RWPE2 (cell line): ENCODE measurements at places on chromosomes 5 and 9.

GRCh38 chr5:127580731-127581130 is 63.3 kb downstream of the PRRC1 start:
- DNase-seq, result no peak

- no peak for DNase-seq
Observed at GRCh38 chr9:135369412-135369990, 110.1 kb upstream of the PPP1R26 start.

- DNase-seq, result no peak
Observed at GRCh38 chr9:18890372-18890771, 142.6 kb downstream of the SAXO1 start.

DNA sequence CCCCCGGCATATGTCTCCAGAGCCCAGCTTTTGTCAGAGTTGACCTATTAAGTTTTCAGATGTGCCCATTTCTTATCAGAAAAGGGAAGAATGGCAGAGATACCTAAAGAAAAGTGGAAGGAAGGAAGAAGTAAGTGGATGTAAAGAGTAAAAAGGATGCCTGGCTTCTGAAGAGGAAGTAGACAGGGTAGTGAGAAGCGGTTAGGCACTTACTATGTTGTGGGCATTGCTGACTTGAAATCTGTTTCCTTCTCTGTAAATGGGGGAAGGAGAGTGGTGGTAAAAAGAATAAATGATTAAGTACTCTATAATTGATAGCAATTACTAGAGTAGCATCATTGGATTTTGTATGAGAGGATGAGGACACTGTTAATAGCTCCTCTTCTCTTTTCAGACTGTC is 9.9 kb downstream of the ANP32B start:
- DNase-seq, result no peak

GRCh38 chr5:136279314-136279713 is 86.0 kb downstream of the TRPC7 start:
- DNase-seq, result no peak

GRCh38 chr5:9533096-9533495 is 12.8 kb downstream of the SEMA5A start:
- no peak for DNase-seq

GRCh38 chr9:114392749-114393112 is 4.9 kb upstream of the AKNA start:
- no peak for DNase-seq

- DNase-seq, result no peak
Observed at GRCh38 chr9:109342878-109343277, 22.0 kb upstream of the EPB41L4B start.

DNA sequence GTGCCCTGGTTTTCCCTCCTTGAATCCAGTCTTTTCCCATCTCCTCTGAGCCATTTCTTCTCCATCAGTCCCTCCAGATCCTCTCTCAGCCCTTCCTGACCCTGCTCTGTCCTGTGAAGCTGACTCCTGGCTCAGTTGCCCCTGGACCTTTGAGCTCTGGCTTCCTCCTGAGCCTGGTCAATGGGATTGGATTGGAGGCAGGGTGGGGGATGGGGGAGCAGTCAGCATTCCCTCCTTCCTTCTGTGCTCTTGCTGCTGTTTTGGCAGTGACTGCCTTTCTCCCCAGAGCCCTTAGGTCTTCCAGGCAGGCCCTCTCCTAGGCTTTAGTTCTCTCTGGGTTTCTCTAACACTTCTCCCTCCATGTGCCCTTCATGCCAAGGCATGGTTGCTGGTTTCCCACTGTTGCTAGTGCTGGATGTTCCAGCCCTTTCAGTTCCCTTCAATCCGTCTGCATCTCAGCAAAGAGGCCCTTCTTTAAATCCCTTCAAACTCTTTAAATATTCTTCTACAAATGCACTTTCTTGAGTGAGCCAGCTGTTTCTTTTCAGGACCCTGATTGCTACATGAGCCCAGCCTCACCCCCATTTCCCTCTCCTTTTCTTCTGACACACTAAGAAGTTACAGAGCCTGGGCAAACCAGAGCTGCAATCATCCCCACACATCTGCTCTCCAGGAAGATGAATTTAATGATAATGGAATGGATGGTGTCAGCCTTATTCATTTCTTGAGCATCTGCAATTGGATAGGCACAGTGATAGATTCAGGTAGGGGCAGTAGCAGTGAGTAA is 2.2 kb downstream of the TNFSF15 start:
- no peak for DNase-seq

DNA sequence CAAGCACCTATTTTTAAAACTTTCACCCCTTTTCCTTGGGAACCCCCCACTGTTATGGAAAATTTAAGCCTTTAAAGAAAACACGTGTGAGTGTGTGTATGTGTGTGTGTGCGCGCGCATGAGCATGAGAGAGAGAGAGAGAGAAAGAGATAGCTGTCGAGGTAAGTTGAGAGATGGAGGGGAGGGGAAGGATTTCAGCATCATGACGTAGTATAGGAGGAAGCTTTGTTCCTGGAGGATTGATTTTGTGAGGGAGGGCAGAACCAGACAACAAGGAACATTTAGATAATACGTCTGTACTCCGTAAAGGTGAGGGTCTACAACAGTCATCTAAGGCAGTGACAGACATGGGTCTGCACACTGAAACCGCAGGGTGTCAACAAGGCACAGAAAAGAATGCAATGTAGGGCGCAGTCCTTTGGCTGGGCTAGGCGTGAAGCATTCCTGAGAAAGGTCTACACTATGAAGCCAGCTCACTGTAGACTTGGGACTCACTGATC is 227.7 kb downstream of the SMARCA2 start:
- no peak for DNase-seq

- peak; percentile 67 for DNase-seq
Observed at GRCh38 chr5:127813633-127814587, 110.7 kb downstream of the CCDC192 start.

- no peak for DNase-seq
Observed at GRCh38 chr9:1332156-1332555, 282.0 kb downstream of the DMRT2 start.

- no peak for DNase-seq
Observed at GRCh38 chr5:140273401-140273877, 29.5 kb downstream of the PFDN1 start.

GRCh38 chr9:92480291-92480771 is 2.0 kb downstream of the ASPN start:
- no peak for DNase-seq

DNA sequence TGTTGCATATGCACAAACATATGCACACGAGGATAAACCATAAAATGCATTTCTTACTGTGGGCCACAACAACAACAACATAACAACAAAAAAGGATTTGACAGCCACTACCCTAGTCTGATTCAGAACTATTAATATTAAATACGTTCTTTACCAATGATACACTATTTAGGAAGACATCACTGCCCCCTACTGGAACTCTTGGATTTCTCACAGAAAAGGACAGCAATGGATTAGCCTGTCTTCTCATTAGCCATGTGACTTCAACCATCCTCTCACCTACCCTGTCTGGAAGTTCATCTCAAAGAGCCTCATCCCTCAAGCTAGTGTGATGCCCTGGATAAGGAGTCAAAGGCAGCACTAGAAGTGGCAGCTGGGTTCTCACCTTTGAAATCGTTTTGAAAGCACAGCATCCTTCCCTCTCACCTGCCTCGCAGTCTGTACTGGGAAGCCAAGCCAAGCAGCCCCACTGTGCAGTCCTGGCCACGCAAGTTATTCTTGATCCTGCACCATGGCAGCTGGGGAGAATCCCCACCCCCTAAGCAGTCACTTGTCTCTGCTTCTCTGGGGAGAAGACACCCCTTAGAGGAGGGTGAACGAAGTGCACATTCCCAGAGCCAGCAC is 64.6 kb downstream of the SH3TC2 start:
- DNase-seq, result no peak

- no peak for DNase-seq
Observed at GRCh38 chr9:12689233-12689632, 4.0 kb upstream of the TYRP1 start.

- DNase-seq, result no peak
Observed at GRCh38 chr9:98306384-98307145, 51.1 kb upstream of the TBC1D2 start.

- DNase-seq, result no peak
Observed at GRCh38 chr9:134688661-134689320, 47.2 kb downstream of the COL5A1 start.

- no peak for DNase-seq
Observed at GRCh38 chr5:174789596-174789995, 65.2 kb downstream of the MSX2 start.

- peak; percentile 2 for DNase-seq
Observed at GRCh38 chr9:114003758-114004157, 74.3 kb downstream of the AMBP start.

DNA sequence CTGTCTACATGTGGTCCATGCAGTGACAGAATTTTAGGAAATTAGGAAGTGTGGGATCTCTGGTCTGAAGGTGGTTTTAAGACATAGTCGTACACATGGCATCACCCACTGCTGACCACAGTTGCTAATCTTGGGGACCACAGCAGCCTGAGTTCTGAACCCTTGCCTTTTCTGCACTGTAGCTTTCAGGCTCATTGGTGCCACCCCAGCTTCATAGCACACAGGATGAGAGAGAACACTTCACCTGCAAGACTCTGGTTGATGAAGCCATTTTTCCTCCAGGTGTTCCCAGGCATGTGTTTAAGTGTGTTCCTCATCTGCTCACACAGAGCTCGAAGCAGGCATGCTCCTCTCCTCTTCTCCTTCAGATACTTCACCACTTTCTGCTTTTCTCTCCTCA is 68.2 kb upstream of the S1PR3 start:
- no peak for DNase-seq

DNA sequence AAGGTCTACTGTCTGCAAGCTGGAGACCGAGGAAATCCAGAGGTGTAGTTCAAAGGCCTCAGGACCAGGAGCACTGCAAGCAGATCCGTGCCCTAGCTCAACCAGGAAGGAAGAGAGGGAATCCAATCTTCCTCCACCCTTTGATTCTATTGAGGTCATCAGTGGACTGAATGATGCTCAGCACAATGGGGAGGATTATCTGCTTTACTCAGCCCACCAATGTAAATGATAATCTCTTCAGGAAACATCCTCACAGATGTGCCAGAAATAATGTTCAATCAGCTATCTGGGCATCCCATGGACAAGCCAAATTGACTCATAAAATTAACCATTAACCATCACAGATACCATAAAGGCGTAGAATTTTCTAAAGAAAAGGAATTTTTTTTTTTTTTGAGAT is 92.0 kb downstream of the BASP1 start:
- DNase-seq, result no peak

DNA sequence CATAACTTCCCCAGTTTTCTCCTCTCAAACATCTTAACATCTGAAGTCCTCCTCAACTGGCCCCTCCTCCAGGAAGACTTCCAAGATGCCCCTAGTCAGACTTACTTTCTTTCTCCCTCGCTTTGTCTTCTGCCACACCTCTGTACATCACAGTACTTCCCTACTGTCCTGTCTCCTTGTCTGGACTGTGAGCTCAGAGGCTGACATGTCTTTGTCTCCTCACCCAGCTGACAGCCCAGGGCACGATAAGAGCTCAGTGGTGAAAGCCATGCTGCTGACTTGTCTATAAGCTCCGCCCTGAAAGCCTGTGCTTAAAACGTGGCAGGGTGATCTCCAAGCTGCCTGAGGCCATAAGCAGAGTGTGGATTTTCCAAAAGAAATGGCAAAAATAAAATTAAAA is 33.0 kb upstream of the SLC25A51 start:
- DNase-seq, result no peak

DNA sequence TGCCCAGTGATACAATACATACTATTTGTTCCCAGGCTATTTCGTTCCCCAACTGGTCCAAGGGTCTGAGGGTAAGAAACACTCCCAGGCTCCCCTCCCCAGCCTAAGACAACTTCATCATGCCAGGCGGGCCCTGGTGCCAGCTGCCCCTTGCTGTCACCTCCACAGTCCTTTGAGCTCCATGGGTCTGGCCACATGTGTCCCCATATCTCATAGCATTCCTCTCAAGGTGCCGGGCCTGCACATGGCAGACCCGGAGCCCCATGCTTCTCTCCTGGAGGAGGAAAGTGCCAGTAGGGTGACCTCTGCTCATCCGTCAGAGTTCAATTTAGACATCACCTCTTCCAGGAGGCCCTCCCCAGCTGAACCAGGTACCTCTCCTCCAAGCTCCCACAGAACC is 120.5 kb downstream of the C5orf15 start:
- peak; percentile 57 for DNase-seq

GRCh38 chr9:137620048-137620405 is 1.2 kb downstream of the EHMT1 start:
- DNase-seq, result no peak

DNA sequence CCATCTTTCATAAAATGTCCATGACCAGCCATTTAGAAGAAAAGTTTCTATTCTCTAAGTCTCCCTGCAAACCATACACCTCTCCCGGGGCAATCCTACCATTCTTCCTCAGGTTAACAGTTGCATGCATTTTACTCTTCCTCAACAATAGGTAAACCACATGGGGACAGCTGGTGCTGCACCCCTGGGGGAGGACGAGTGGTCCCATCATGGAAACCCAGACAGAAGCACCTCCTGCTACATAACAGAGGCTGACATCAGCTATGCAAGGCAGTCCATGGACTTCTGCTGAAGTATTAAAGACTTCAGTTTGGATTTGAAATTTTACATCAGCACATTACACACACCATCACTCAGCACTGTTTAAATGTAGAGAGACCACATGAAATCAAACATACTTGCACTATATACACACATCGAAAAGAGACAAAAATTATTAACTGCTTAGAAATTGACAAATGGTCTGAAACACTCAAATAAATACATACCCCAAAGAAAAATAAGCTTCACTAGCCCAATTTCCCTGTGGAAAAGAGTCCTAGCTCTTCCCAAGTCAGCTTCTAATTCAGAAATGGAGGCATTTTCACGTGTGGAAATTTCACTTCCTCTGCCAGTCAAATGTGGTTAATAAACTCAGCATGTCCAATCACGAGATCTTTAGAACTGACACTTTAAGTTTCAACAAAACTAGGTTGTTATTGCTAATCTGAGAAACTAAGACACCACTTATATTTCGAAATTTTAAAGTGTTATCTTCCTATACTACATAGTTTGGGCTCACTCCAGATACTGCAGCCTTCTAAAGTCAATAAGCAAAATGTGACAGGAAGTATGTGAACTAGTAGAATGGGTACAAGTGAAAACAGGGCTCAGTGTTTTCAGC is 173.4 kb downstream of the ROR2 start:
- DNase-seq, result no peak

- DNase-seq, result no peak
Observed at GRCh38 chr5:143494162-143494561, 90.7 kb upstream of the NR3C1 start.

DNA sequence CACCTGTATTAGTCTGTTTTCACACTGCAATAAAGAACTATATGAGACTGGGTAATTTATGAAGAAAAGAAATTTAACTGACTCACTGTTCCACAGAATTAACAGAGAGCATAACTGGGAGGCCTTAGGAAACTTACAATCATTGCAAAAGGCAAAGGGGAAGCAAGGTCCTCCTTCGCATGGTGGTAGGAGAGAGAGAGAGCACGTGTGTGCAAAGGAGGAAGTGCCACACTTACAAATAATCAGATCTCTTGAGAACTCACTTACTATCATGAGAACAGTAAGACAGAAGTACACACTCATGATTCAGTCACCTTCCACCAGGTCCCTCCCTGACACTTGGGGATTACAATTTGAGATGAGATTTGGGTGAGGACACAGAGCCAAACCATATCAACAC is 258.7 kb downstream of the TRIM32 start:
- DNase-seq, result no peak

- DNase-seq, result no peak
Observed at GRCh38 chr5:154865466-154866184, 7.2 kb downstream of the CNOT8 start.
